Fibroblast of the conjunctiva (primary cell): ENCODE measurements at places on chromosomes 12 and 14.

GRCh38 chr12:84643993-84644392 is 268.6 kb downstream of the SLC6A15 start:
- DNase-seq, result no peak

DNA sequence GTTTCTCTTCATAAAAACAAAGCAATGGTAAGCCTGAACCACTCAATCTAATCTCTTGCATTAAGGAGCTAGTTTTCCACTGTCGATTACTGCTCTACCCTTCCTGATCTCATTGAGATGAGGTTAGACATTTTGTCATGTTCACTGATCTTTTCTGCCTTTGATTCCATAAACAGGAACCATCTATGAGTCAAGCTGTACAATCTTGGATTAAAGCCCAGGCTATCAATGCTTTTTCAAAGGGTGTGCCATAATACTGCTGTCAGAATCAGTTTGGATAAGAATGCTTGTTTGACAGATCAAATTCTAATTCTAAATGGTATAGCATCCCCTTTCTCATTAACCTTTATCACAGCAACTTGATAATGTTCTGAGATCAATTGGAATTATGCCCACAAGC is 16.1 kb downstream of the GRIP1 start:
- DNase-seq, result peak; percentile 14

- DNase-seq, result peak; percentile 34
Measured at GRCh38 chr12:57389033-57389432, 41.8 kb downstream of the R3HDM2 start.

DNA sequence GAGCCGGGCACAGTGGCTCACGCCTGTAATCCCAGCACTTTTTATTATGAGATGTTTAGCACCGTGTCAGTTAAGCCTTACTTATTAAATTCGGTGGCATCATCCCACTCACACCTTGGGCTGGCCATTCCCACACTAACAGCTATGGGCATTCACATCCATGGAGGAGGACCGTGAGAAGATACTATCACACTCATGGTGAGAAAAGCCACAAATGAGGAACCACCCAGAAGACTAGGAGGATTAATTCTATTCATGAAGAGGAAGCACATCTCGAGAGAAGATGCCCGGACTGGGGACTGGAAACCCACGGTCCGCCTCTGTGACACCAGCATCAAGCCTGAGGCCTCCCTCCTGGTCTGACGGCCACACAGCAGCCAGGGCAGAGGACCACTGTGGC is 4.9 kb downstream of the CDC42BPB start:
- DNase-seq, result no peak

- no peak for DNase-seq
Measured at GRCh38 chr12:4816744-4817525, 92.8 kb upstream of the KCNA1 start.

- DNase-seq, result peak; percentile 56
Measured at GRCh38 chr12:27619308-27619707, 76.9 kb upstream of the REP15 start.

DNA sequence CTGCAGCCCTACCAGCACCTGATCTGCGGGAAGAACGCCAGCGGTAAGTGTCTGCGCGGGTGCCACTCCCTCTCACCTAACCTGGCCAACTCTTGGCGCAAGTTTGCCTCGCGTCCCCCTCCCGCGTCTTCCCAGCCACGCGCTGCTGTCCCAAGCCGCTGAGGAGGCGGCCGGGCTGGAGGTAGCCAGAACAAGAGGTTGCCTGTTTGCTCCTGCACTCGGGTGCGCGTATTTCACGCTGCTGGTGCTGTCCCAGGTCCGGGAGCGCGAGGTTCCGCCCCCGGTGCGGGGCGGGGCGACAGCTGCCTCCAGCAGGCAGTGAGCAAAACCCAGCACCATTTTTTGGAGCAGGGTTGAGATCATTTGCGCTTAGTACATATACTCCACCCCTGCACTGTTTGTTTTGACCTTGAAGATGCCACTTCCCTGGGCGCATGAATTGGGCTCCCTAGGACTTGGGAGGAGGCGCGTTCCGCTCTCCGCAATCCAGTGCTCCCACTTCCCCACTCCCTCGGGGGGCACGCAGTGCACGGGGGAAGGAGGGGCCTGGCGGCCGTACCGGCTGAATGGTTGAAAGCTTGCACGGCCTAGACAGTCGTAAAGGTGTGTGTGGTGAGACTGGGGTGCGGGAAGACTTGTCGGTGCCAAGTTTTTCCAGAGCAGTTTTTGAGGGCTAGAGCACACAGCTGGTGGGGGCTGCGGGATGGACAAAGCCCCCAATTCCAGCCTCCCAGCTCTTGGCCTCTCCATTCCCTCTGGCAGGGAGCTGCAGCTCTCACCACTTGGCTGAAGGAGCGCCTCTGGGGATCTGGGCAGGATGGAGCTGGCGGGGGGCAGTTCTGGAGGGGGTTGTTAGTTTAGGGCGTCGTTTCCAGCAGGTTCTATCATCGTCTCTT is 226.9 kb upstream of the CRY1 start:
- no peak for DNase-seq

- DNase-seq, result no peak
Measured at GRCh38 chr14:58944968-58945356, 243.5 kb upstream of the DAAM1 start.

GRCh38 chr12:109925185-109925840 is 25.2 kb downstream of the TCHP start:
- no peak for DNase-seq

GRCh38 chr14:71267691-71268090 is 360.4 kb downstream of the PCNX1 start:
- no peak for DNase-seq

DNA sequence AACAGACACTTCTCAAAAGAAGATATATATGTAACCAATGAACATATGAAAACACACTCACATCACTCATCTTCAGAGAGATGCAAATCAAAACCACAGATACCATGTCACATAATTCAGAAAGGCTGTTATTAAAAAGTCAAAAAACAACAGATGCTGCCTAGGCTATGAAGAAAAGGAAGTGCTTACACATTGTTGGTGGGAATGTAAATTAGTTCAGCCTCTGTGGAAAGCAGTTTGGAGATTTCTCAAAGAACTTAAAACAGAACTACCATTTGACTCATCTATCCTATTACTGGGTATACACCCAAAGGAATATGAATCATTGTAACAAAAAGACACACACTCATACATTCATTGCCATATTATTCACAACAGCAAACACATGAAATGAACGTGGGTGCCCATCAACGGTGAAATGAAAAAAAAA is 35.1 kb downstream of the EIF2S3B start:
- DNase-seq, result peak; percentile 14

GRCh38 chr14:69953266-69953915 is 74.2 kb downstream of the SMOC1 start:
- DNase-seq, result no peak

GRCh38 chr14:75961662-75962061 is 20.1 kb downstream of the TGFB3 start:
- no peak for DNase-seq

DNA sequence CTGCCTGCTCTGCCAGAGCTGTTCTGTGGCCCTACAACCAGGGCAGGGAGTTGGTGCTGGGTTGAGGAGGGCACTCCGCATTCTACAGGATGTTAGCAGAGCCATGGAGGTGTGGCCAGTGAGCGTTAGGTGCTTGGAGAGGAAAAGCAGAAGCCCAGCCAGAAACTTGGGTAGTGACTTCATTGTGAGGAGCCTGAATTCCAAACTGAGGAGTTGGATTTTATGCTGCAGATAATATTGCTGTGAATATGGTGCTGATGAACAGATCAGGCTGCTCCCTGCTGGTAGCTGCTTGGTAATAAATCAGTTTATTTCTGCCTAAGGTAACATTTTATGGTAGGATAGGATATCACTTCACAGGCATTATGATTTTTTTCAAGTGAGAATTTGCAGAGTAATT is 7.1 kb upstream of the CCDC175 start:
- no peak for DNase-seq

GRCh38 chr12:100184549-100185145 is 16.0 kb upstream of the ACTR6 start:
- no peak for DNase-seq

DNA sequence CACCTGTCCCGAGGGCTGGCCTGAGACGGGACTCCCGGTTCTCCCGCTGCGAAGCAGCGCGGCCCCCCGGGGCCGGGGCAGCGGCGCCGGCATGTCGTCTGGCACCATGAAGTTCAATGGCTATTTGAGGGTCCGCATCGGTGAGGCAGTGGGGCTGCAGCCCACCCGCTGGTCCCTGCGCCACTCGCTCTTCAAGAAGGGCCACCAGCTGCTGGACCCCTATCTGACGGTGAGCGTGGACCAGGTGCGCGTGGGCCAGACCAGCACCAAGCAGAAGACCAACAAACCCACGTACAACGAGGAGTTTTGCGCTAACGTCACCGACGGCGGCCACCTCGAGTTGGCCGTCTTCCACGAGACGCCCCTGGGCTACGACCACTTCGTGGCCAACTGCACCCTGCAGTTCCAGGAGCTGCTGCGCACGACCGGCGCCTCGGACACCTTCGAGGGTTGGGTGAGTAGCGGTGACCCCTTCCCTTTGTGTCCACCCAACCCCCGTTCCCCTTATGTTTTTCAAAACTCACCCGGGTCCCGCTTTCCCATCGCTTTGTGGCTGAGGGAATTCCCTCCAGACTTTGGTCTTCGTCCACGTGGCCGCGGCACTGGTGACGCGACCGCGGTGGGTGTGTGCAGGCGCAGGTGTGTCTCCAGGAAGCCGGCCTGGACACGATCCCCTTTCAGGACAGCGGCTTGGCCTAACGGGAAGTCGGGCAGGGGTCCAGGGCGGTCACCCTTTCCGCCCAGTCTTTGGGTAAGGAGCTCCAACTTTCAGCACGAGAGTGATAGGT is 826 bp downstream of the PRKCH start:
- no peak for DNase-seq

GRCh38 chr12:9064201-9064814 is 51.4 kb downstream of the A2M start:
- peak; percentile 33 for DNase-seq

DNA sequence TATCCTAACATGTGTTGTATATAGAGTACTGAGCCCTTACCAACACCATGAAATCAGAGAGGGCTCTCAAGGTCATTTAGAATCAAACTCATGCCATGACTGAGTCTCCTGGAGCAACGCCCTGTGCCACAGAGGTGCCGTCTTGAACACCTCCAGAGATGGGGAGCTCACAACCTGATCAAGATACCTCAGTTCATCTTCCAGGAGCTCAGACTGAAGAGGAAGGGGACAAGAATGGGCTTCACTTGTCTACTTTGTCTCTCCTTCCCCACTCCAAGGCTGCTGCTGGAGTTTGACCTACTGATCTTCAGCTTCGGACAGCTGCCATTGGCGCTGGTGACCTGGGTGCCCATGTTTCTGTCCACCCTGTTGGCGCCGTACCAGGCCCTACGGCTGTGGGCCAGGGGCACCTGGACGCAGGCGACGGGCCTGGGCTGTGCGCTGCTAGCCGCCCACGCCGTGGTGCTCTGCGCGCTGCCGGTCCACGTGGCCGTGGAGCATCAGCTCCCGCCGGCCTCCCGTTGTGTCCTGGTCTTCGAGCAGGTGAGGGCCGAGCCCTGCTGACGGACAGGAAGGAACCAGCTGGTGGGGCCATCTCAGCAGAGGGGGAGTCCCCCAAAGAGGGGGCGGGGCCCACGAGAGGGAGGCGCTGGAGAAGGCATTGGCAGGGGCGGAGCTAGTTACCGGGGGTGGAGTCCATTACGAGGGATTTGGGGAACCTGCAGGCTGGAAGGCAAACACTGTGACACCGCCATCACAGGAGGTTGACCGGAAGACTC is 12.0 kb downstream of the SOAT2 start:
- DNase-seq, result no peak

DNA sequence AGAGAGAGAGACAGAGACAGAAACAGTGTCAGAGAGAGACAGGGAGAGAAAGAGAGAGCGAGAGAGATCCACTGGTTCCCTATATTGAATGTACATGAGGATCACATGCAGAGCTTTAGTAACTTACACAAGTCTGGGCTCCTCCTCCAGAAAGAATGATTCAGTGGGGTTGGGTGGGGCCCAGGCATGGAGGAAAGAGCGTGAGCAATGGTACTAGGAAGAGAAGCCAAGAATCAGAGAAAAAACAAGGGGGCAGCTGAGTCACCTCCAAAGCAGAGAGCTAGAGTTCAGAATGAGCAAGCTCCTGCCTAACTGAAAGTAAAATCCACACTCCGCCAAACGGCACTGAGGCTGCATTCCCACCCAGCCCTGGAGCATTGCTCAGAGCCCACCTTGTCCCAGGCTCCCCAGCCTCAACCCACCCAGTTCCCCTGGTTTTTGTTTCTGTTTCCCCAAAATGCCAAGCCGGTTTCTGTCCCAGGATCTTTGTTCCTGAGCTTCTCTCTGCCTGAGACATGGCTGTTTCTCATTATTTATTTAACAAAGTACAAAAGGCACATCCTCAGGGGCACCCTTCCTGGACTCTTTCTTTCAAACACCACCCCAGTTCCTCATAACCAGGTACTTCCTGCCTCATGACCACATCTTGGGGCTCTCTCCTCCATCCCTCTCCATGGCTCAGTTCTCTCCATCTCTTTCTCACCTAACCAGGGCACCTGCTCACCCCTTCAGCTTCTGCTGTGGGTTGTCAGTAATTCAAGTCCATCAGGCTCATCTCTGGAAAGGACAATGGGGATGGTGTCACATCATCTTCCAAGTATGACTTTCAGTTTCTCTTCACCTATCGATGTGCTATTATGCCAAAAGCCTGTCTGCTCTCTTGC is 670.3 kb upstream of the TBX3 start:
- peak; percentile 95 for DNase-seq

DNA sequence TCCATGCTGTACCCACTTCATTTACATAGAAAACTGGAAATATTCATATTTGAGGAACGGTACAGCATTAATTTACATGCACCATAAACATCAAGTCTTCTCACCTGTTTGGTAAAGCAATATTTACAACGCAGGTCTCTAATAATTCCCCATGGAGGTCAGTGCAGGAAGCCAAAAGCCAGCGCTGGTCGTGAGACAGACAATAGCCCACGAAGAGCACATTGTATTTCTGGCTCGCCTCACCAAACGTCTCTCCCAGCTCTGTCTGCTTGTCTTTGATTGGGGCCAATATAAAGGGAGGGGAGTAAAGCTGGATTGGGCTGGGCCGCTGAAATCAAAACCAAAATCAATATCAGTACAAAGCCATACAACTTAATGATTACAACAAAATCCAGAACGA is 302.1 kb downstream of the MED13L start:
- no peak for DNase-seq

DNA sequence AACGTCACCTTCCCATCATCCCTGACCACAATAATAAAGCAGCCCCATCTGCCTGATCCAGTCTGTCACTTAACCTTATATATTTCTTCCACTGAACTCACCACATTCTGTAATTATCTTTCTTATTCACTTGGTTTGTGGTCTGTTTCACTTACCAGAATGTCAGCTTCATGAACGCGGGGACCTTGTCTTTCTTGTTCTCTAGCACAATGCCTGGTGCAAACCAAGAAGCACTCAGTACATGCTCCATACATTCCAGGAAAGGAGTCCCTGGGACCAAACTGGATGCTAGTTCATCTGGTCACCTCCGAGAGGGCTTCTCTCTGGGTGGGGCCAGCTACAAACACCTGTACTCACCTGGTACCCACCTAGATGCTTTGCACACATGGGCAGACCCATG is 17.4 kb upstream of the ANKRD33 start:
- DNase-seq, result no peak
